ENCODE measurements at places on chromosomes 2 and 18. TPM values are rescaled to one million over a fixed set of nuclear protein-coding genes. Genes with fewer than 3 reads are reported as not detected.
A peak's percentile ranks its signal among the peaks of the same experiment; 100 is the strongest.

DNA sequence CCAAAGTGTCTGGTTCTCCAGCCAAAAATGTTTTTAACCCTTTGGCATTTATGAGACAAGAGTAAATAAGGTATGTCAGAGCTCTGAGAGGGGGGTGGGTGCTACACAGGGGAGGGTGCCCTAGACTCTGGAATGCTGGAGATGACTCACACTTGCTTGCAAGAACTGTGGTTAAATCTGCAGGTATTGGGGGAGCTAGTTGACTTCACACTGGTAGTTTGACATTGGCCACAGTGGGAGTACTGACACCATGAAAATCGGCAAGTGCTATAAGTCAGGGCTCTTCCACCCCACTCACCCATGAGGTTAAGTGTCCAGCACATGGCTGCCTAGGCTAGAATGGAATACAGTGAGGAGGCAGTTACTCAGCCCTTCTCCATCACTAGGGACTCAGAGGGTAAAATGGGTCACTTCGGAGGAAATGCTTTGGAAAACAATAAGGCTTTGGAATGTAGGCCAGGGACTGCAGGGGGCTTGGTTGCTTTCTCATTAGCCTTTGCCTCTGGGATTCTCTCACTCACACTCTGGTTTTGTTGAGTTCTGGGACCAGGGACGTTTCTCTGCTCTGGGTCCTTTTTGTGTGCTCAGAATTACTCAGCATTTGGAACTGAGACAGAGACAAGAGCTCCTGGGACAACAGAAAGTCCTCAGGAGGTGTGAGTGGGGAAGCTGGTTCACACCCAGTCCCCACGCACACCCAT is 91.6 kb downstream of the ACKR3 start:
- H3K4me3 ChIP-seq = no peak overlapping the region
- no peaks in the 10 kb centered on the region for H3K36me3 ChIP-seq
- no peak overlapping the region for H3K27ac ChIP-seq
- no peak for DNase-seq
- H3K4me1 ChIP-seq = peaks cover 14% of the 10 kb centered on the region
- no peaks in the 10 kb centered on the region for H3K27me3 ChIP-seq

- H3K36me3 ChIP-seq = no peaks in the 10 kb centered on the region
- H3K27ac ChIP-seq = no peak overlapping the region
- H3K27me3 ChIP-seq = no peaks in the 10 kb centered on the region
- H3K4me3 ChIP-seq = no peak overlapping the region
- no peak for DNase-seq
Measured at GRCh38 chr2:230913406-230914143, 11.5 kb downstream of the GPR55 start.

CPO gene
- not detected for total RNA-seq

MALL gene
- total RNA-seq = 13.7 TPM

DNA sequence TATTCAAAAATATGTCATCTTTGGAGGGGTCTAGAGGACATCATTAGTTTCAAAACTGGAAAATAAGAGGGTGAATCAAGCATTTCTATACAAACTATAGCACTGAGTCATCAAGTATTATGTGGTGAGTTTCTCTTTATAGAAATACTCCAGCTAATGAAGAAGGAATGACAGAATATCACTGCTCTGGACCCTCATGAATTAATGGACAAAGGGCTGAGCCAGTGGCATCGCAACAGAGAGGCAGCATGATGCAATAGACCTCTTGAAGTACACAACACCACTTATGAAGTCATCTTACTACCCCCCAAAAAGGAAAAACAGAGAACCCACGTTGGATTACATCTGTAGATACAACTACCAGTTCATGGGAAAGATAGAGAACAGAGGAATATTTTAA is 27.4 kb upstream of the EIF2AK3 start:
- no peak for DNase-seq
- no peak overlapping the region for H3K27ac ChIP-seq

DNA sequence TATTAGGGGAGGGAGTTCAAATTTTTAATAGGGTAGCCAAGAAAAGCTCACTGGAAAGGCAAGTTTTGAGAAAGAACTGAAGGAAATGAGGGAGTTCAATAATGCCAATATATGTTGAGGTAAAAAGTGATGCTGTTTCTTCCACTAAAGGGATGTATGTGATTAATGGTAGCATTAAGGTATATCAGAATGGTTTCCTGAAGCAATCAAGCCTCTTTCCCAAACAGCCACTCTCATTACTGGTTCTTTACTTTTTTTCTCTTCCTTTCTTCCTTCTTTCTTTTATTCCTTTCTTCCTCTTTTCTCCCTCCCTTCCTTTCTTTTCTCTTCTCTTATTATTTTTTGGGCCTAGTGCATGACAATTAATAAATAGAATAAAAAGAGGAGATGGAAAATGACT is 433.5 kb downstream of the SATB2 start:
- DNase-seq = no peak
- H3K27ac ChIP-seq = no peak overlapping the region
- peaks cover 4% of the 10 kb centered on the region for H3K27me3 ChIP-seq
- no peaks in the 10 kb centered on the region for H3K4me1 ChIP-seq
- no peaks in the 10 kb centered on the region for H3K36me3 ChIP-seq
- no peak overlapping the region for H3K4me3 ChIP-seq

IMPA2 gene
- total RNA-seq = 61.7 TPM

ZSWIM2 gene
- total RNA-seq = not detected

GRCh38 chr2:52539026-52539970 is 1228.3 kb upstream of the CHAC2 start:
- H3K36me3 ChIP-seq = no peaks in the 10 kb centered on the region
- H3K4me1 ChIP-seq = no peaks in the 10 kb centered on the region
- DNase-seq = no peak
- H3K27me3 ChIP-seq = no peaks in the 10 kb centered on the region
- no peak overlapping the region for H3K4me3 ChIP-seq

GRCh38 chr18:56043641-56044061 is 455.7 kb upstream of the TCF4 start:
- no peaks in the 10 kb centered on the region for H3K4me1 ChIP-seq
- DNase-seq = no peak
- H3K36me3 ChIP-seq = no peaks in the 10 kb centered on the region
- no peak overlapping the region for H3K27ac ChIP-seq
- H3K4me3 ChIP-seq = no peak overlapping the region

- H3K27ac ChIP-seq = no peak overlapping the region
- H3K27me3 ChIP-seq = no peaks in the 10 kb centered on the region
- H3K4me1 ChIP-seq = no peaks in the 10 kb centered on the region
Measured at GRCh38 chr2:212914392-212914791, 237.0 kb downstream of the IKZF2 start.

TEX44 gene
- total RNA-seq = not detected

- DNase-seq = no peak
- no peaks in the 10 kb centered on the region for H3K4me1 ChIP-seq
- no peak overlapping the region for H3K4me3 ChIP-seq
- H3K27me3 ChIP-seq = no peaks in the 10 kb centered on the region
- no peaks in the 10 kb centered on the region for H3K36me3 ChIP-seq
- H3K27ac ChIP-seq = no peak overlapping the region
Measured at GRCh38 chr18:56988022-56988421, 158.9 kb upstream of the BOD1L2 start.

GRCh38 chr2:96591494-96591893 is 46.6 kb downstream of the KANSL3 start:
- H3K27me3 ChIP-seq = no peaks in the 10 kb centered on the region
- H3K4me3 ChIP-seq = no peak overlapping the region
- no peak overlapping the region for H3K27ac ChIP-seq
- no peaks in the 10 kb centered on the region for H3K36me3 ChIP-seq
- H3K4me1 ChIP-seq = no peaks in the 10 kb centered on the region

- no peaks in the 10 kb centered on the region for H3K4me1 ChIP-seq
- no peak overlapping the region for H3K27ac ChIP-seq
- DNase-seq = no peak
- H3K27me3 ChIP-seq = no peaks in the 10 kb centered on the region
- H3K36me3 ChIP-seq = no peaks in the 10 kb centered on the region
- H3K4me3 ChIP-seq = no peak overlapping the region
Measured at GRCh38 chr2:192151853-192152252, 42.9 kb downstream of the TMEFF2 start.

GRCh38 chr18:5155218-5155906 is 41.7 kb downstream of the AKAIN1 start:
- H3K4me1 ChIP-seq = no peaks in the 10 kb centered on the region
- no peak overlapping the region for H3K27ac ChIP-seq
- no peaks in the 10 kb centered on the region for H3K36me3 ChIP-seq
- H3K27me3 ChIP-seq = no peaks in the 10 kb centered on the region
- no peak overlapping the region for H3K4me3 ChIP-seq
- DNase-seq = no peak

RPE gene
- total RNA-seq = 54.2 TPM

DNA sequence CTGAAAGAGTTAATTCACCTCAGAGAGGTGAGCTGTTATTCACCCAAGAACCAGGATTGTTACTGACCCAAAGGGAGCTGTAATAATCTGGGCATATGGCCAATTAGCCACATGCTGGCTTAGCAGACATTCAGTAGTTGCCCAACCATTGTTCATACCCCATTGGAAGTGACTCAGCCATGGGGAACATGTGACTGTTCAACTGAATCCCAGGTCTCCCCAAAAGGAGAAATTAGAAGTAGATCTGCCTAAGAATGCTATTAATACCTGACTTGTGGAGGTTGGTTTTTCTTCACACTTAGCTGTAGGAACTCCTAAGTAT is 272.6 kb upstream of the UBE2E3 start:
- DNase-seq = no peak
- no peak overlapping the region for H3K27ac ChIP-seq
- no peaks in the 10 kb centered on the region for H3K36me3 ChIP-seq

GRCh38 chr2:148613231-148614013 is 31.1 kb upstream of the EPC2 start:
- no peak overlapping the region for H3K4me3 ChIP-seq
- no peaks in the 10 kb centered on the region for H3K27me3 ChIP-seq
- DNase-seq = no peak
- H3K27ac ChIP-seq = no peak overlapping the region
- H3K4me1 ChIP-seq = no peaks in the 10 kb centered on the region

GRCh38 chr2:85578243-85579180 is 1.1 kb downstream of the VAMP8 start:
- H3K4me3 ChIP-seq = no peak overlapping the region
- H3K27me3 ChIP-seq = no peaks in the 10 kb centered on the region
- H3K27ac ChIP-seq = peak overlapping the region; percentile 47
- H3K4me1 ChIP-seq = no peaks in the 10 kb centered on the region

KIF1A gene
- total RNA-seq = not detected

OR6B2 gene
- total RNA-seq = not detected

GPR45 gene
- total RNA-seq = not detected

- no peak for DNase-seq
- H3K4me3 ChIP-seq = no peak overlapping the region
- no peak overlapping the region for H3K27ac ChIP-seq
- no peaks in the 10 kb centered on the region for H3K4me1 ChIP-seq
Measured at GRCh38 chr2:35080231-35080910, 1275.2 kb upstream of the CRIM1 start.

DNA sequence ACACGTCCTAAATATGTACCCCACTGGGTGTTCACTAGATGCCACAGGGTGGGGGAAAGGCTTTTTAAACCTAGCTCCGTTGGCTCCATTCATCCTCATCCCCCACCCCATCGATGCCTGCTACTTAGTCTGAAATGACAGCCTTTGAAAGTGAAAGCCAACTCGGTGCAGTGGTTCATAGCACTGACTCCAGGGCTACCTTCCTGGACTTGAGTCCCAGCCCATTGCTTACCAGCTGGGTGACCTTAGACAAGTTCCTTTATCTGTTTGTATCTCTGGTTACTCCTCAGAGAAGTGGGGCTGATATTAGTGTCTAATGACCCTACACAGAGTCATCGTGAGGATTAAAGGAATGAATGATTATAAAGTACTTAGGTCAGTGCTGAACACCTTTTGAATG is 24.4 kb downstream of the EHD3 start:
- no peak overlapping the region for H3K4me3 ChIP-seq
- no peaks in the 10 kb centered on the region for H3K36me3 ChIP-seq

GRCh38 chr18:63683152-63683551 is 19.6 kb upstream of the SERPINB11 start:
- H3K36me3 ChIP-seq = no peaks in the 10 kb centered on the region
- H3K4me3 ChIP-seq = no peak overlapping the region

DNA sequence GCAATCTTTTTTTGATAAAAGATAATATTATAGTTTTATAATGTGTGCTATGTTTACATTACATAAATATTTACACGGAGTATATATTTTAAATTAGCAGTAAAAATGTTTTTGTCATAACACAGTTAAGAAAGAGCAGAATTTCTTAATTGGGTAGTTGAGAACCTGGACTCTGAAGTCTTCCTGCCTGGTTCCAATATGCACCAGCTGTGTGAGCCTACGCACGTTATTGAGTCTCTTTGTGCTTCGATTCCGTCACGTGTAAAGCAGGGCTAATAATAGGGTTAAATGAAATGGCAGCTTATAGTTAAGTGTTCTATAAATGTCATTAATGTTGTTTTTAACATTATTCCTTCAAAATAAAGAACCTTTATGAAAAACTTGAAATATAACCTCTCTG is 1.2 kb upstream of the CCDC88A start:
- DNase-seq = no peak
- peak overlapping the region; percentile 93 for H3K4me3 ChIP-seq
- no peaks in the 10 kb centered on the region for H3K4me1 ChIP-seq
- no peaks in the 10 kb centered on the region for H3K36me3 ChIP-seq

GRCh38 chr2:201854221-201854801 is 48.0 kb downstream of the CDK15 start:
- H3K36me3 ChIP-seq = no peaks in the 10 kb centered on the region
- no peak overlapping the region for H3K4me3 ChIP-seq
- H3K27ac ChIP-seq = no peak overlapping the region
- no peaks in the 10 kb centered on the region for H3K27me3 ChIP-seq
- no peak for DNase-seq

DNA sequence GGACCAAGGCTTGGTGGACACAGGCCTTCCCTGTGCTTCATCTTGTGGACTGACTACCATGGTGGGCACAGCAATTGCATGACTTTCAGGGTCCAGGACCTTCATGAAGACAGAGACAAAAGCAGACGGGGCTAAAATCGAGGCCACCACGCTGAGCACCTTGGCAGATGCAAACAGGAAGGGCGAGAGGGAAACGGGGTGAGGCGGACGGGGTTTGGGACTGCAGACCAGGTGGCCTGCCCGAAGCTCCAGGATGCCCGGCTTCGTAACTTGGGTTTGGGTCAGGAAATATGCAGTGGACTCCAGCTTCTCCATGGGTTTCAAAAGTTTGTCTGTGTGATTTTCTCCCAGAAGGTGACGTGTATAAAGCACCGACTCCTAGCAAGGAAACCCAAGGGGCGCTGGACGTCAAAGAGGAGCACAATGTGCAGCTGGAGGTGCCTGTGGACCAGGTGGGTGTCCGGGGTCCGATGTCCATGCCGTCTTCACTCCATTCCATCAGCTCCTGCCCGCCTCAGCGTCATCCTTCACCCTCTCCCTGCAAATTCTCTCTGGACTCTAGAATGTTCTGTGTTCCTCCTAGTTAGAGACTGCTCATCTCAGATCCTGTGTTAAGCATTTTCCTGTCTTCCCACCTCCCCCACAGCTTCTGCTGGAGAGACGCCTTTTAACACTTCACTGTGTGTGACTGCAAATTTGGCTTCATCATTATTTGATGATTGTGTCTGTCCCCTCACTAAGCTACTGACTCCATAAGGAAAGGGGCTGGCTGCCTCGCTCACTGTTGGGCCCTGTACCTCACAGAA is 65.8 kb downstream of the DCDC2C start:
- H3K27ac ChIP-seq = no peak overlapping the region
- no peak for DNase-seq
- no peaks in the 10 kb centered on the region for H3K36me3 ChIP-seq
- H3K27me3 ChIP-seq = no peaks in the 10 kb centered on the region
- H3K4me3 ChIP-seq = no peak overlapping the region
- no peaks in the 10 kb centered on the region for H3K4me1 ChIP-seq

All from uterus (tissue), 4 donors.